ENCODE measurements at places on chromosomes 5 and 9.
A peak's percentile ranks its signal among the peaks of the same experiment; 100 is the strongest.

DNA sequence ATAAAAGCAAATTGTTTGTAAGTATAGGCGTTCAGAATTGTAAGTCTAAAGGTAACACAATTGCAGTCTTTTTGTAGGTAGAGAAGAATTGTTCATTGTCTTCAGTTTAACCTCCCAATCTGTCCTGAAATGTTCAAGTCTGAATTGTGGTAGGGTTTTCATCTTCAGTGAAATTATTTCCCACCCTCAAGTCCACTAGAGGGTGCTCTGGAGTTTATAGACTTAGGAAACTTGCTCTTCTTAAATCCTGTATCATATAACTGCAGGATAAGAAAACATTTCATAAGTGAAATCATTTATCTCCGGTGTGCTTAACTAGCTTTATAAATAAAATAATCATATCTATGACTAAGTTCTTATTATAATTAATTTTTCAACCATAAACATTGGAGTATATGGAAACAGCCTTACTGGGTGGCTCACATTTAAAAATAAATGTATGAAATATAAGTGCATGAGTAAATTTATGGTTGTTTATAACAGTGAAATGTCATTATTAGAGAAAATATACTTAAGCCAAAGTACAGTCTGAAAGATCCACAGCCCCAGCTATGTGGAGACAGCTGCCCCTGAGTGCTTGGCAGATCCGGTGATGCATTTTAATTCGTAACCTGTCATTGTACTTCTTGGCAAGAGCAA, 182.4 kb upstream of the OTULINL start:
- no peak for DNase-seq

- DNase-seq = peak; percentile 24
Measured at GRCh38 chr5:173764332-173765028, 123.7 kb upstream of the CPEB4 start.

GRCh38 chr5:76681287-76681686, 34.6 kb upstream of the F2R start:
- DNase-seq = no peak

DNA sequence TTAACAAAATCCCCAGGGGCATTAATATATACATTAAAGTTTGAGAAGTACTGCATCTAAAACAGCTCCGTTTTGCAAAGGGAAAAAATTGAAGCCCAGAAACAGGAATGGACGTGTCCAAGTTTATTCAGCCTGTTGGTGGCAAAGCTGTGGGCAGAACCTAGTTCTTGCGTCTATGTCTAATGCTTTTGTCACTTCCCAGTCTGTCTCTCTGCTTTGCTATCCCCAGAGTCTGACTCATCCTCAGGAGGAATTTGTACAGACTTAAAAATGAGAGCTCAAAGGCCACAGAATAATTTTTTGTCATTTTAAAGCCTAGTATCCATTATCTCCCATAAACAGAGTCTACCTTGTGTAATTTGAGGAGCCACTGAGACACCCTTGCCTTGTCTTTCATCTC, 330.9 kb upstream of the GRIA1 start:
- no peak for DNase-seq

DNA sequence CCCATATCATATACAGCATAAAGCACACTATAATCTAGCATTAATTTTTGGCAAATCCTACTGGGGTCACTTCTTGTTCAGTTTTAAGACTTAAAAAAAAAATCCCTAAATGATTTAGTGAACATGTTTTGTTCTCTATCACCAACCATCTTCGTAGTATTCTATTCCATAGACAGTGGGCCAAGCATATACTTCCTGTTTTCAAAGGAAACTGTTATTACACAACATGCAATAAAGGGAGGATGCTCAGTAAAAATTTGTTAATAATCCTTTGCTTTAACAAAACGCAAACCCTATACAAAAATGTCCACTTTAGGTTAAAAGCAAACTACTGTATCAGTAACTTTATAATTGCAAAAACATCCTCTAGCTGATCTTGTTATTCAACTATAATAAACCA, 13.0 kb downstream of the CCNH start:
- DNase-seq = no peak

- no peak for DNase-seq
Measured at GRCh38 chr9:86200599-86201162, 58.8 kb downstream of the C9orf153 start.

- no peak for DNase-seq
Measured at GRCh38 chr9:123059472-123060220, 26.2 kb downstream of the GPR21 start.

GRCh38 chr5:109997161-109997560, 307.4 kb downstream of the MAN2A1 start:
- peak; percentile 2 for DNase-seq

DNA sequence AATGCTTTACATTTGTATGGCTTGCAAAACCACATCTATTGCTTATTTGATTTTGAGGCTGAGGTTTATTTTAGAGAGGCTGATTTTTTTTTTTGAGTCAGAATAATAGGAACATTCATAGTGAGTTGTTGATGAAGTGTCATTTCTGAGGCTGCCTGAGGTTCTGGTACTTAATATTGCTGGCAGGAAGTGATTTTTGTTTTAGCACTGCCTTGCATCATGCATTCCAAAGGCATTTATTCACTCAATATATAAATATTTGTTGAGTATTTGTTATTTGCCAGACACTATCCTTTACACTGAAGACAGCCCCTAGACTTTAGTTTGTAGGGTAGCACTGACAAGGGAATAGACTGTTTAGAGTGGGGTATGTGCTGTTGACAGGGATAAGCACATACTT, 2.7 kb downstream of the RNF20 start:
- DNase-seq = no peak

DNA sequence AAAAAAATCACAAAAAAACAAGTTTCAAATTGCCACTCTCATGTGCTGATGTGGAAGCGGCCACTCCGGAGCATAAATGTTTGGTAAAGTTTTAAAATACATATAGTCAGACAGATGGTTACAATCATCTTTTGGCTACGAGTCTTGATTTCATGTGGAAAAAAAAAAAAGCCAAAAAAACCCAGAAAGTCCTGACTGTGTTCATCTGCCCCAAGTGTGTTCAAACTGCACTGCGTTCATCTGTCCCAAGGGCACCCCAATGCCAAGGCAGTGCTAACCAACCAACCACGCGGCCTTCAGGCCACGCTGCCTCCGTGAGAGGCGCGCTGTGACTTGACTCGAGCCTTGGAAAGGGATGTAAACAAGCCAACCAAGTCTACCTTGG, 127.1 kb downstream of the MYO10 start:
- DNase-seq = no peak

Measured in retina (tissue), 1 donor.